NCI-H1092 (cell line): ENCODE measurements at places on chromosomes 3 and 15.

DNA sequence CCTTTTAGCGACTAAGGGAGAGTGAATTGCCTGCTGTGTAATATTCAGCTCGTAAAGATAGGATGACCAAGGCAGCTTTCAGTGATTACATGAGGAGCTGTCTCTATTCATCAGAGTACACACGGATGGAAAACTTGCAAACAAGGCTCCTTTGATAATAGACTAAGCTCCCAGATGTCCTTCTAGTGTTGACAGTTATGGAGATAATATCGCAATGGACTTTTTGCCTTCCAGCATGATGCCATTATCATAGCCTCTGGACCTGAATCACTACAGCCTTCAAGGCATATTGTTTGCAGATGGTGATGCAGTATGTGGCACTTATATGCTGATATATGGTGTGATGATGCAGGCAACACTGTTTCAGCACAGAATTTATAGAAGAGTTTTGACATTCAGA lies 93.9 kb downstream of the ECT2 start:
- no peak for DNase-seq

DNA sequence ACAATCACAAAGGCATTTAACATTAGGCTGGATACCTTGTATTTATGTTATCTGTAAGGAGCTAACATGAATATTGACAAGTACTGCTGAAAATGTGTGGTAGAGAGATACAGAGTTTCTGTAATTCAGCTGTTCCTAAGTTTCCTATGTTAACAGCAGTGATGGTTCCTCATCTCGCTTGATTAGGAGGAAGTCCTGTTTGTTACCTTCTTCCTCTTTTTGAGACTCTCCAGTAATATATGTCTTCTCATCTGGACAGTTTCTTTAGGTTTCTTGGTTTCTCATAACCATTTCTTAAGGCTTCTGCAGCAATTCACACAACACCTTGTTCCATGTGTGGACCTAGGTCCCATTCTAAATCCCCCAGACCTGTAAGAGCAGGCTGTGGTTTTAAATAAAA lies 11.4 kb upstream of the PEX5L start:
- DNase-seq: no peak

DNA sequence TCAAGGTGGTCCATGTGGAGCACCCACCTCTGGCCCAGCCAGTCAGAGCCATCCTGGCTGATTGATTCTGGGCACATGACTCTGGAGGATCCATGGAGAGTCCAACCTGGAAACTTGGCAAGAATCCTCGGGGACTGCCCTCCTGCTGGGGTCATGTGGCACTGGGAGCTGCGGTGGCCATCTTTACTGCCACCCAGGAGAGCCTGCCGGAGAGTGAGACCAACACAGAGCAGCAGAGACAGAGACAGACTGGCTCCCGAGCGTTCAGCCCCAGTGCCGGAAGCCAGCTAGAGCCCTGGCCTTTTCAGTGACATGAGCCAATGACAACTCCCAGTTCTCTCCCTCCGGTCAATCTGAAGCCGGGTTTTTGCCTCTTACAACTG lies 11.5 kb upstream of the GATA2 start:
- DNase-seq: no peak

GRCh38 chr3:4674216-4674615 lies 181.1 kb downstream of the ITPR1 start:
- no peak for DNase-seq

- no peak for DNase-seq
These were observed 229.3 kb upstream of the MCTP2 start for GRCh38 chr15:94002041-94002440.

GRCh38 chr3:113514265-113514769 lies 639 bp downstream of the SPICE1 start:
- no peak for DNase-seq

DNA sequence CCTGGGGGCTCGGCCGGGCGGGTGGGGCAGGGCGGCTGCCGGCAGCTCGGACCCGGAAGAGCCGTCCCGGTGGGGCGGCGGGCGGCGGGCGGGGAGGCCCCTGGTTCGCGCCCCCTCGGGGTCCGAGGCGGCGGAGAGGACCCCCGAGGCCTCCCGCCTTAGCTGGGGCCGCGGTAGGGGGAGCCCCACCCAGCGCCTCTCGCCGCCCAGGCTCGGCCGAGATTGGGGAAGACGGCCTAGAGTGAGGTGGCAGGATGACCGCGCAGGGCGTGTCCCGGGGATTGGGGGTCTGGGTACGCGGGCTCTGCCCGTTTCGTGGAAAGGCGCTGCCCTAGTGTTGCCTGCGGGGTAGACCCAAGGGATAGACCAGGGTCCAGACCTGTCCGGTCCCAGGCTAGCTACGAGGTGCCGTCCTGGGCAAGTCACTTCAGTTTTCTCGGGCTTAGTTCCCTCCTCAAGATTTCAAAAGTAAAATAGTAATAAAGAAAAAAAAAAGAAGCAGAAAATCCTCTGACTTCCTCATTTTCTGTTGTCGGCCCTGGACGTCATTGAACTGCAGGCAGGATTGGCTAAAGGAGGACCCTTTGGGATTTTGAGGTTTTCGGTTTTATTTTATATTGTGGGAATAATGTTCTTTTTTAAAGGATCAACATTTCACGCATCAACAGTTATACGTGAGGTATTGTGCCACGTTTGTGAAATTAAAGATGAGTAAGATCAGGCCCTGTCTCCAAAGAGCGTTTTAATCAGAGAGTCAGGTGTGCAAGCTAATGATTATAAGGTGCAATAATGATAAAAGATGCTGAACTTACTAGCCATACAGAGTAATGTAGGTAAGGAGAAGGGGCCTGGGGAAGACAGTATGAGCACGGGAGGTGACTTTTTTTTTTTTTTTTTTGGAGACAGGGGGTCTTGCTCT lies 679 bp downstream of the IQGAP1 start:
- DNase-seq: no peak

DNA sequence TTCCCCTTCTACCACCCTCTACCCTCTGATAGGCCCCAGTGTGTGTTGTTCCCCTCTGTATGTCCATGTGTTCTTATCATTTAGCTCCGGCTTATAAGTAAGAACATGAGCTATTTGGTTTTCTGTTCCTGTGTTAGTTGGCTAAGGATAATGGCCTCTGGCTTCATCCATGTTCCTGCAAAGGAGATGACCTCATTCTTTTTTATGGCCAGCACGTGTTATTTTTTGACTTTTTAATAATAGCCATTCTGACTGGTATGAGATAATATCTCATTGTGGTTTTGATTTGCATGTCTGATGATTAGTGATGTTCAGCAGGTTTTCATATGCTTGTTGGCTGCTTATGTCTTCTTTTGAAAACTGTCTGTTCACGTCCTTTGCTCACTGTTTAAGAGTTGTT lies 63.1 kb upstream of the NPHP3 start:
- no peak for DNase-seq

GRCh38 chr3:171444001-171444690 lies 16.1 kb downstream of the TNIK start:
- DNase-seq: no peak

DNA sequence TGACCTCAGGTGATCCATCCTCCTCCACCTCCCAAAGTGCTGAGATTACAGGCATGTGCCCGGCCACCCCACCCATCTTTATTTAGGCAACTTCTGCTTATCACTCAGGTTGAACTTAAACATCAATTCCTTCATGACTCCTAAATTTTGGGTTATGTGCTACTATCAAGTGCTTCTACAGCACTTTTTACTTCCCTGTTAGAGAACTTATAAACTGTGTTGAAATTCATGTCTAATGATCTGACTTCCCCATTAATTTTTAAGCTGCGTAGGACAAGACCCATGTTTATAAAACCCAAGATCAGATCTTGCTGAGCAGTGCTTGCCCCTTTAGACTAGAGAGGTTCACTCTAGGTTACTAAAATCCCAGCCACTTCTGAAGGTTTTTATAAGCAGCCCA lies 266.2 kb upstream of the TPRG1 start:
- DNase-seq: no peak

GRCh38 chr3:104907507-104907906 lies 459.2 kb upstream of the ALCAM start:
- no peak for DNase-seq

DNA sequence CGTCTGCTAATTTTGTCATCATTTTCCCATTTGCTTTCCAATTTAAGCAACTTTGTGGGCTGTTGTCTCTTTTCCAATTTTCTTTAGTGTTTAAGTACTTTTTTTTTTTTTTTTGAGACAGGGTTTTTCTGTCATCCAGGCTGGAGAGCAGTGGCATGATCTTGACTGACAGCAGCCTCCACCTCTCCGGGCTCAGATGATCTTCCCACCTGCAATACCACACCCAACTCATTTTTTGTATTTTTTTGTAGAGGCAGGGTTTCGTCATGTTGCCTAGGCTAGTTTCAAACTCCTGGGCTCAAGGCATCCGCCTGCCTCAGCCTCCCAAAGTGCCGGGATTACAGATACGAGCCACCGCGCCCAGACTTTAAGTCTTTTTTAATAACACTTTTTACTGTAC lies 26.2 kb upstream of the EIF4A2 start:
- no peak for DNase-seq

GRCh38 chr3:137116619-137117018 lies 158.8 kb downstream of the IL20RB start:
- DNase-seq: no peak

- no peak for DNase-seq
These were observed 9.4 kb downstream of the RPLP1 start for GRCh38 chr15:69462030-69462492.

- no peak for DNase-seq
These were observed 91.3 kb downstream of the SHQ1 start for GRCh38 chr3:72756900-72757299.

GRCh38 chr3:38118421-38119247 lies 18.3 kb downstream of the ACAA1 start:
- DNase-seq: no peak

- peak; percentile 61 for DNase-seq
These were observed 10.6 kb upstream of the PCSK6 start for GRCh38 chr15:101499863-101500713.

GRCh38 chr3:61841111-61841845 lies 279.9 kb downstream of the PTPRG start:
- no peak for DNase-seq

DNA sequence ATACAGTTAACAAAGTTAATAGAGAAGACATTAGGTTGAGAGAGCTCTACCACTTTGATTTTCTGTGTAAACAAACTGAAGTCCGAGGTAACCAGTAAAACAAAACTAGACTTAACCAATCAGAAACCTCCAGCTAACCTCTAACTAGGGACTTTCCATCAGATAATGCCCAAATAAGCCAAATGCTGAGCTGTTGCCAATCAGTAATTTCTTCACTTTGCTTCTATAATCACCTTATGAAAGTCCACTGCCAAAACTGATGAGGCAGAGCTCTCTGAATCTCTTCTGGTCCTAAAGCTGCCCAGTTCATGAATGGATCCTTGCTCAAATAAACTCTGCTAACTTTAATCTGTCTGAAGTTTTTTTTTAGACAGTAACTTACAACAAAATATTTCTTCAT lies 448.0 kb upstream of the NECTIN3 start:
- no peak for DNase-seq

DNA sequence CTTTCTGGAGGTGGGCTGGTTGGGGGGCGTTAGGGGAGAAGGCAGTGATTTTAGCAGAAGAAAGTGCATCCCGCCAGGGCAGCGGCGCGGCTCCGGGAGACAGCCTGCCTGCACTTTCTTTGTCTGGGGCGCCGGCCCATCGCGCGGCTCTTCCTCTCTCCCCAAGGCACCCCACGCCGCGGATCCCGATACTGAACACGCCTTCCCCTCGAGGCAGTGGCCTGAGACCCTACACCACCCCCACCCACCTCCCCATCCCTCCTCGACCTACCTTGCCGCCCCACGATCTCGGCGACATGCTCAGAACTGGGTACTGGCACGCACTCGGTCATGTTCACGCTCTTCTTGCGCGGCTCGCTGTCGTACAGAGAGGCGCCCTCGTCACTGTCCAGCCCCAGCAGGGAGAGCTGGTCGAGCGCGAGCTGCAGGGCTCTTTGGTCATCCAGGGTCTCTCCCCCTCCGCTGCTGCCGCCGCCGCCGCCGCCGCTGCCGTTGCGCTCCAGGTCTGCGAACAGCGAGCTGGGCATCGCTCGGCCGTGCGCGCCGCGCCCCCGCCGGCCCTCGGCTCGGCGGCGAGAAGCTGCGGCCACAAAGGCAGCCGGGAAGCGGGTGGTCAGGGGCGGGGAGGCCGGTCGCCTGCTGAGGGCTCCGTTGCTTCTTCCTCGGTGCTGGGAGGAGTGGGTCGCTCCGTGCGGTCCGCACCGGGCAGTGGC lies 483 bp downstream of the MEX3B start:
- no peak for DNase-seq

DNA sequence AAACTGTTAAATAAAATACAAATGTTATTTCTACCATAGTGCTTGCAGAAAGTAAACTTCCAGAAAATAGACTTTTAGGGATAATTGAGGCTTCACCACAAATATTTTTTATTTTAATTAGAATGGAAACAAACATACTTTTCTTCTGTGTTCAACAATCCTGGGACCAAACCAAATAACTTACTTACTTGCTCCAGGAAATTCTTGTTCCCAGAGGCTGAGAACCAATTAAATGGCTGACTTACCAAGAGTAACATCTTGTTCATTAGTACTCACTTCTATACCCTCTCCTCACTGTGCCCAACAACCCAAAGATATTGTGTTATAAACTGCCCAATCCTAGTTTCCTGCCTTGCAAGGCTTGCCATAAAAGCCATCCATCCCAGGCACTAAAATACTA lies 172.2 kb upstream of the PFN2 start:
- no peak for DNase-seq

- DNase-seq: no peak
These were observed 8.6 kb upstream of the ST8SIA2 start for GRCh38 chr15:92385096-92385495.

DNA sequence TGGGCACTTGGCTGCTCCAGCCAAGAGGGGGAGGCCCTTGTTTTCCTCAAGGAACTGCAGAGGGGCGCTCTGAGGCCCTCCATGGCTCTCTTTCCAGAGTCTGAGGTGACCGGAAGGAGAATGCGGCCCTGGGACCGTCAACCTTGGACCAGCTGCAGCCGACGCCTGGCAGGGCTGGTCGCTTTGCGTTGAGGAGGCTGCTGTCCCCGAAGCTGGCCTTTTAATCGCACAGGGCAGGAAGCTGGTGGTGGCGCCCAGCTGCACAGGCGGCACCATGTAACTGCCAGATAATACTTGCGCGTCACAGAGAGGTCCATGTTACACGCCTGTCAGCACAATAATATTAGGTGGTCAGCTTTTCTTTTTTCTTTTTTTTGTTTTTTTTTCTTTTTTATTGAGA lies 875 bp upstream of the HLTF start:
- DNase-seq: no peak

- DNase-seq: no peak
These were observed 91.2 kb downstream of the SEMA5B start for GRCh38 chr3:122936335-122936734.

- DNase-seq: no peak
These were observed 29.0 kb downstream of the PTH1R start for GRCh38 chr3:46906471-46907058.

DNA sequence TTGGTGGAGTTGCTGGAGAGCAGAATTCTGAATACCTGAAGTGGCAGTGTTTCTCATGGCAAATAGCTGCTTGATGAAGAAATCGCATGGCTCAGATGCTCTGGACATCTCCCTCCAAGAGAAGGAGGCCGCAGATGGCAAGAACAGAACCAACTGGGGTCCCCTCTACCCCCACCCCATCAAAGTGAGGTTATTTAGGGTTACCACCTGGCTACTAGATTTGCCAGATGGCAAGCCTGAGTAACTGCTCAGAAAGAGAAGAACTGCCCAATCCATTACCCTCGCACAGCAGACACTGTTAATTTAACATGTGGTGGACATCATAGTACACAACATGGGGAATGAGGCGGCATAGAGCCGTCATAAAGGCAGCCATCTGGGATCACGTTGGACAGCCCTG lies 30.5 kb upstream of the LIPC start:
- no peak for DNase-seq
